NCI-H2227 treated with DMSO at 0.1 percent for 48 hours (cell line): ENCODE measurements at places on chromosomes 5 and 9.

GRCh38 chr9:113598451-113598850 is 134.9 kb downstream of the RGS3 start:
- DNase-seq: no peak

GRCh38 chr9:110327716-110328115 is 9.9 kb downstream of the TXNDC8 start:
- DNase-seq: no peak

DNA sequence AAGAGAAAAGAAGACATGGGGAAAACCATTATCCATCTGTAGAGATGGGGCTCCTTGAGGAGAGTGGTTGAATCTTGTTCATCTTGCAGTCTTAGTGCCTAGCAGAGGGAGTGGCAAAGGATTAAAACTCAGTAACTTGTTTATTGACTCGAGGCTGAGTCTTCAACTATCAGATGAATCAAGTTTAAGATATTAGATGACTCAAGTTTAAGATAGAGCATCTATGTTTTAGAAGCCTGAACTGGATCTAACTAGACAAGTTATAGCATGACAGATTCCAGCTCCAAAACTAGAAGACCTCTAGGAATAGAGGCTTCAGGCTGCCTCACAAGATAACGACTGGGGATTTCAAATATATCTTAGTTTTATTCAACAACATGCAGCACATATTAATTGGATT is 2277.2 kb upstream of the WWC1 start:
- DNase-seq: no peak

DNA sequence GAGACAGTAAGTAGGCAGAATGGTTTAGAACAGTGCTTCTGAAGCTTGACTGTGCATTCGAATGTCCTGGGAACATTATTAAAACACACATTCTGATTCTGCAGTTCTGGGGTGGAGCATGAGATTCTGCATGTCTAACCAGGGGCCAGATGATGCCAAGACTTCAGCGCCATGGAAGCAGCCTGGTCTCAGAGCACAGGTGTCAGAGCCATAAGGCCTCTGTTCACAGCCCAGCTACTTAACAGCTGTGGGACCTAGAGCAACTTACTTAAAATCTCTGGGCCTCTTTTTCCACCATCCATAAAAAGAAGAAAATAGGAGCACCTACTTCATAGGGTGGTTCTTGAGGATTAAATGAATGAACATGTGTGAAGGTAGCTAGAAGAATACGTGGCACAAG is 84.0 kb downstream of the GNAQ start:
- no peak for DNase-seq

DNA sequence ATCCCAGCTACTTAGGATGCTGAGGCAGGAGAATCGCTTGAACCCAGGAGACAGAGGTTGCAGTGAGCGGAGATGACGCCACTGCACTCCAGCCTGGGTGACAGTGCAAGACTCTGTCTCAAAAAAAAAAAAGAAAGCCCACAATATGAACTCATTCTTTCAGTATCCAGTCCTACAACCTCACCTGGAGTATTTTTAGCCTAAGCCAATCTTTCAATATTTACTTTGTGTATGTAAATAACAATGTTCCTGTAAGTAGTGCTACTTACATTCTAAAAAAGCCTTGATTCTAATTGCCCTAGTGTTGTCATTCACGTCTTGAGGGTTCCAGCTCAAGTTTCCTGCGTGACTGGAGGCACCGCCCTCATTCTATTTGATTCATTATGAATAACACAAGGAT is 62.0 kb downstream of the BHMT start:
- DNase-seq: no peak

- DNase-seq: no peak
Observed at GRCh38 chr9:92807031-92807756, 42.6 kb upstream of the BICD2 start.

DNA sequence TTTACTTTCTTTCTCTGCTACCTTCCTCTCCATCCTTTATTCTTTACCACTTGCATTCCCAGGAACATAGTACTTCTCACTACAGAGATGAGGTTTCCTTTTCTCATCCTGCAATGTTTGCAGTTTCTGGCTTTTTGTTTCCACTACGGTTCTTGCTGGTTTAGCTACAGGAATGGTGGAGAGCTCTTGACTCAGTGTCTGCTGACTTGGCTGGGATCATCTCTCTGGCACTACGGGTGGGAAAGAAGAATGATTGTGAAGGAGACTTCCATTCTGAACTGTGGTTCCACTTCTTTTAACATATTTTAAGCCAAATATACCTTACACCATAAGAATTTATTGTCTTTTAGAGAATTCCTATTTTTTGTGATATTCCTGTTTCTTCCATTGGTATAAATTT is 65.1 kb downstream of the NREP start:
- no peak for DNase-seq

GRCh38 chr9:85268131-85268530 is 473.6 kb downstream of the AGTPBP1 start:
- no peak for DNase-seq
